ENCODE measurements at places on chromosomes 4 and X. TPM values are rescaled to one million over a fixed set of nuclear protein-coding genes. Genes with fewer than 3 reads are reported as not detected.

CYSLTR1 gene
- total RNA-seq: 1.2 TPM

DNA sequence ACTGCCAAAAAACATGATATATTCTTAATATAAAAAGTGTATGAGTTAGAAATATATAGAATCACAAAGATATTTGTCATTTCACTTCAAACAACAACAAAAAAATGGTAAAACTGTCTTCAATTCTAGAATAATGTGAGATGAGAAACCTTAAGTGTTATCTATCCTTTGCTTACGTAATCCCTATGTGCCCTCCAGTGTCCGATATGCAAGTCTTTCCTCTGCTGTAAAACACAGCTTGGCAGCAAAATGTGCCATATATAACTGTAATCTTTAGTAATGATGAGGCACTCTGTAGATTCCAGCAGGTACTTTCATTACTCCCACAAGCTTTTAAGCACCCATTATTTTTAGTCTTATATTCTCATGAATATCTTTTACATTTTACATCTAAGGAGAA, 555.1 kb upstream of the FRG1 start:
- no peak for DNase-seq

DNA sequence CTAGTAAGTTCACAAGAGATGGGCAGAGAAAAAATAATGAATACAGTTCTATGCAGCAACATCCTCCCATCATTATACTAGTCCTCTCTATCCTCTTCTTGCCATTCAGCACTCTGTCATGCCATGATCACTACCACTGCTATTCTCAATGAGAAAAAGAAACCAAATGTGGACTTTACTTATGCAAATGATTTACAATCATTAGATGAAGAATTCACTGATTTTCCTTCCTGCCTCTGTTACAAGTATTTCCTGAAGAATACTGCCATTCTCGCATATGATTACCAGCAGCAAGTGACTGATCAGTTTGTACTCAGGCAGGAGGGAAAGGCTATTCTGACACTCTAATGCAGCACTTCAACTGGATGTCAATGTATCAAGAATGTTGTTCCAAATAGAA, 50.3 kb downstream of the WDFY3 start:
- DNase-seq: no peak

DNA sequence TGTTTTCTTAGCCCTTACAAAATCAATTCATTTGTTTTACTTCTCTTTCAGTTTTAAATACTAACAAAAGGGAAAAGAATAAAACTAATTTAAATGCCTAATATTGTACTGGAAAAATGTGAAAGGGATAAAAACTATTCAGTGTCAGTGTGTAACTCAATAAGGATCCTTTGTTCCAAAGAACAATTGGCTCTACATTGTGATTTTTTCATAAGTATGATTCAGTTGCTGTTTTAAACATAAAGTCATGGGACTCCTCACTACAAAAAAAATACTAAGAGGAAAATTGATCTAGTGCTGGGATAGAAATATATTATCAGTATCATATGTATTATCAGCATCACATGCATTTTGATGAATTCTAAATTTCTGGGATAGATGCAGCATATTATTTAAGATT, 199.4 kb upstream of the TRAM1L1 start:
- no peak for DNase-seq

DNA sequence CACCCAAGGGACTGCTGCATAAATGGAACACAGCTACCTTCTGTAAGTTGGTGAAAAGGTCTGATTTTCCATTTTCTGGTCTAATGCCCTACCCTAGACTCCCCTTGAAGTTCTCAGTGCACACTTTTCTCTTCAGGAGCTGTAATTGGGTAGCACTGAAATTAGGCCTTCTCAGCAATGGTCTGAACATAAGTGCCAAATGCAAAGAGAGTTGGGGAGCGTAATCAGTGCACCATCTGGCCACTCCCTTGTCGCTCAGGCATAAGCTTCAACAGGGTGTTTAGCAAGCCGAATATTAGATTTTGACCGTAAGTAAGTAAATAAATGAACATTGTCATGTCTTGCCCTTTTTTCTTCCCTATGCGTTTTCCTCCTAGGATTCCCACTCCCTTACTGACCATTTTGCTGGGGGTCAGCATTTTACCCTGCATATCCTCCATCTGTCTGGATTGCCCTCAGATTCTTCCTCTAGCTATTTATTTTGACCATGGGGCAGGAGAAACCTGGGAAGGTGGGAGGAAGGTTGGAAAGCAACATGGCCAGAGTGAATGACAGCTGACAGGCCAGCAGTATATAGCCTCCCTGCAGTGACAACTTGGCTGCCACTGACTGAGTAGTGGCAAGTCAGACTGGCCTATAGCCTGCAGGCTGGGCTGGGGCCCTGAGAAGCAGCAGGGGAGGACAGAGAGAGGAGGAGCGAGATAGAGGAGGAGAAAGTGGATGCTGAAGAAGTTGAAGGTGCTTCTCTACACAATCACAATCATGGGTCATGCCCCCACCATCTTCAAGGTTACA, 2.7 kb downstream of the NHSL2 start:
- DNase-seq: no peak

TXK gene
- 3.1 TPM for total RNA-seq

GRCh38 chr4:126591583-126591982, 1041.2 kb upstream of the INTU start:
- no peak for DNase-seq

AR gene
- total RNA-seq: 0.62 TPM

DNA sequence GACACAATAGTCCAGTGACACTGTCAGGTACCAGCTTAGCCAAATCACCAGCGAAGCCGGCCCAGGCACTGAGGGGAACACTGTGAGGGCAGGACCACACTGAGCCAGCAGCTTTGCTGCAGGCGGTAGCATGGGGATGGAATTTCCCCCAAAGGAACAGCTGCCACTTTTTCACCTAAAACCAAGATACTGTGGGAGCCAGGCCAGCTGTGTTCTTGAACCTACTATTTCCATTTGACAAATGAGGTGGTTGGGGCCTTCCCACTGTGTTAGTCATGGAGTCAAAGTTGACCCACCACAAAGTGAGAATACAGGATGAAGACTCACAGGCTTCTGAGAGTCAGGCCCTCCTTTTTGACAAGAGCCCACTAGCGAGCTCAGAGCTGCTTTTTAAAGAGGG, 70.7 kb upstream of the SH3RF1 start:
- DNase-seq: no peak

STAP1 gene
- total RNA-seq: not detected

DNA sequence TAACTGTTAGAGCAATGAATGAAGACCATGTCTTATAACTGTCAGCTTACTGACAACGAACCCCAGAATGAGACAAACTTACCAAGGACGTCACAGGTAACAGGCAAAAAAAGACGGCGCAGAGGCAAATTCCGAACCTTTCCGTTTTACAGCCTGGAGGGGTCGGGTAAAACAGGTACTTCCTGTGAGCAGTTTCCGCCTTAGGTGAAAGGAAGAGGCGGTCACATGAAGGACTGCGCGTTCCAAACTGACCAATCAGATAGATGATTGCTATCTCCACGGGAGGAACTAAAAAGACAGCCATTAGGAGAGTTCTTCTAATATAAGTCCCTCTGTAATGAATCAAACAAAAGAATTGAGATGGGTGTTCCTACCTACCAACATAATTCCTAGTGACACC, at the start of gene COX7B2:
Gene COX7B2 (minus strand): TSS at position 168 of the 400 bp plus-strand sequence. CDS start 174,053 bp downstream, outside the sequence.
- DNase-seq: no peak

DNA sequence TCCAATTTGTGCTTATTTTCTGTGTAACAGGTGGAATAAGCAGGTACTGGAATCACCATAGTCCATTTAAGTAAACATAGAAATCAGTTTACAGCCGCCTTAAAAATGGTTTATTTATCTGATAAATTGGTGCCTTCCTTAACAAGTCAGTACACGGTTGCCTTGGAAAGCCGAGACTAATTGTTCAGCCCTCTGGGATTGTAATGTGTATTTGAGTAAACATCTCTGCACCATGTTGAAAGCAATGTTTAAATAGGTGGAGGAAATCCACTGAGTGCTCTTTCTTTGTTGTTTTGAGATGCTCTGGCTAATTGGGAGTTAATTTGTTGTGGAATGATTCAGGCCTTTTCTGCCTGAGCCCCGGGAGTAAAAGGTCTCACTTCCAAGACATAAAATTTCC, 45.7 kb upstream of the ADRA2C start:
- DNase-seq: no peak

DNA sequence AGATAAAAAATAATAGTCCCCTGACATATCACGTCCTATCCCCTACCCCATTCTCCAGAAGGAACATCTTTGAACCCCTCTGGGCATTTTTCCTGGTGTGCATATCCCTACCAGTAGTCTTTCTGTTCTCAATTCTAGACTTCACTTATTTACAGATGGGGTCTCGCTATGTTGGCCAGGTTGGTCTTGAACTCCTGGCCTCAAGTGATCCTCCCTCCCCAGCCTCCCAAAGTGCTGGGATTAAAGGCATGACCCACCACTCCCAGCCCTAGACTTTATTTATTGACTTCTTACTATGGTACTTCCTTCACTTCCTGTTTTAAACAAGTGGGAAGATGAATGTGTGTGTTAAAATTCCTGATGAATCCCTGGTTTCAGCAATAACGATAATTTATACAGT, 612 bp upstream of the RRAGB start:
- DNase-seq: no peak

DNA sequence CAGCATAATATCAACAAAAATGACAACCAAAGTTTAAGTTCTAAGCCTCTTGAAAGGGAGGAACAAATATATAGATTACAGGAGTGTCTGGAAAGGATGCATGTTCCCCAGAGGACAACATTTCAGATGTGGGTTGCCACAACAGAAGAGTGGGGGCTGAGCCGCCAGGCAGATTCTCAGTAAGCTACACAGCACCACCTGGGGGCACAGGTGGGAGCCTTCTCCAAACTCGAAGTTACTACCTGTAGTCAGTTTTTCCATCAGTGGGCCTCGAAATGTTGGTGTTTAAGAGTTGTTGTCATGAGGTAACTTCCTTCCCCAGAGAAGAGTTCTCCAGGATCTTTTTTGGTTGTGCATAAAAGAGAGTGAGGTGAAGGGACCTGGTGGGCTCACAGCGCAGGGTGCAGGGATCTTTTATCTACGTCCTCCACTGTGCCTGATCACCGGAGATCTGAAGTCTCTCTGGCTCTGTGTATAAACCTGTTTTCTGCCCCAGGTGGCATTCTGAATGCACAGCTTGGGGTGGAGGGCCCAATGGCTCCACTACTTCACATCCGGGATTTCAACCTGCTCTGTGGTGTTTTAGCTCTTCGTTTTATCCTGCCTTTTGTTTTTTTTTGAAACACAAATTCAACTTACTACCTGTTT, 58.4 kb upstream of the STS start:
- DNase-seq: no peak

DNA sequence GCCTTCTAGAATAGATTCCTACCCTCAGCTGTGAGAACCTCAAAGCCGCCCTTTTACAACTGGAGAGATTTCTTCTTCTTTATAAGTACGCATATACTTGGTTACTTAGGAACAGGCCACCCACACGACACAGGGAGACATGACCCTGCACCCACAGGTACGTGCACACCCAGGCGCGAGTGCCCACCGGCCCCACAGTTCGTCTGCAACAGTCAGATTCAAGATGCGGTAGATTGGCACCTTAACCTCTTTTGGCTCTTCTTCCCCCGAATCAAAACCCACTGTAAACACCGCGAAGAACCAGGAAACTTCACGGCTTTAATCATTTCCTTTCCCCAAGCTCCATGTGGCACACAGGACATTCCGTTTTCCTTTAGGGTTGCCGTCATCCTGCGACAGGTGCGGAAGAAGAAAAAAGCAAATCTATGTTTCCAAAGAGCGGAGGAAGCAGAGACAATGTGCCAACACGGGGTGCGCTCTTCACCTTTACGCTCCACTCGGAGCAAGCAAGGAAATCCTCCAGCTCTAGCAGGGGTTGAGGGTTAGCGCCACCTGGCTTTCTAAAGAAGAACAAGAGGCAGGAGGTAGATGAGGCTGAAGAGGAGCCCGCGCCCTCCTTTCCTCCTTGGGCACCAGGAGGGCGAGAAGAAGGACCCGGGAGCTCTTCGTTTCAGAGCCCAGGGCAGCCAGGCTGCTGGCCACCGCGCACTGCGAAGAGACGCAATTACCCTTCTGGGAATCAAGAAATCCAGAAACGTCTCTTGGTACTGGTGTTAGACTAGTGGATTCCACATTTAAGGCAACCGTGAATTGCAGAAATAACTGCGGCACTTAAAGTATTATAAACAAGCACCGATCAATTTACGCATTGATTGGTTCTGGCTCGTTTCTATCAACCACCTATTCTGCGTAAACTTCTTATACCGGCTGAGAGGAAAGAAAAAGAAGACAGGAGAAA, 35.7 kb downstream of the HAND2 start:
- no peak for DNase-seq

DNA sequence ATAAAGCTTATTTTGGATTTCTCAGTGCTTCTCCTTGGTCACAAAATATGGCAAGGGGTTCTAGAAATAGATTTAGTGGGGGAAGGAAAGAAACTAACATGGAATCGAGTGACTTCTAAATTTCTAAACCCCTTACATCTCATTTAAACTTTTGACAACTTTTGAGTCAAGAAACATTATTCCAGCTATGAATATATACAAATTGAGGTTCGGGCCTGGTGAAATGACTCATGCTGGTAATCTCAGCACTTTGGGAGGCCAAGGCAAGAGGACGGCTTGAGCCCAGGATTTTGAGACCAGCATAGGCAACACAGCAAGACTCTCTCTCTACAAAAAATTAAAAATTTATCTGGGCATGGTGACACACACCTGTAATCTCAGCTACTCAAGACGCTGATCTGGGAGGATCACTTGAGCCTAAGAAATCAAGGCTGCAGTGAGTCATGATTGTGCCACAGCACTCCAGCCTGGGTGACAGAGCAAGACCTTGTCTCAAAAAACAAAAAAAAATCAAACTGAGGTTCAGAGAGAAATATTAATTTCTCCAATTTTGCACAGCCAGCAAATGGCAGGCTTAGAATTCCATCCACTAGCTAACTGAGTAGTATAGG, 99.8 kb downstream of the ANXA3 start:
- no peak for DNase-seq

DNA sequence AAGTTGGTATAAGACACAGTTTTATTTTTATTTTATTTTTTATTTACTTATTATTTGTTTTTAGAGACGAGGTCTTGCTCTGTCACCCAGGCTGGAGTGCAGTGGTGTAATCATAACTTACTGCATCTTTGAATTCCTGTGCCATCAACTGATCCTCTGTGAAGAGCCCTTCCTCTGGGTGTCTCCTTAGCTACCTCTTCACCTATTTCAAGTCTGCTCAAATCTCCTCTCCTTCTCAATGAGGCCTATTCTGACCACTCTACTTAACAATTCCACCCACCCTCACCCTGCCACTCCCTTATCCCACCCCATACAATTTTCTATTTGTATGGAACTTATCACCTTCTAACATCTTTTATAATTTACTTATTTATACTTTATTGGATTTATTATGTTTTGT, 183.4 kb downstream of the PPP3CA start:
- DNase-seq: no peak

MAGEA2 gene
- total RNA-seq: not detected

GLUD2 gene
- 1.1 TPM for total RNA-seq

GATA1 gene
- total RNA-seq: 0.31 TPM

- DNase-seq: no peak
Measured at GRCh38 chr4:80097400-80098177, 24.6 kb upstream of the ANTXR2 start.

All from occipital lobe (tissue), 3 donors.